H7 (cell line): ENCODE measurements at places on chromosomes 2 and 18.

GRCh38 chr18:24118750-24119577, 19.9 kb upstream of the CABYR start:
- DNase-seq: peak; percentile 53

GRCh38 chr18:75125382-75126331, 83.3 kb downstream of the PTGR3 start:
- DNase-seq: peak; percentile 74

DNA sequence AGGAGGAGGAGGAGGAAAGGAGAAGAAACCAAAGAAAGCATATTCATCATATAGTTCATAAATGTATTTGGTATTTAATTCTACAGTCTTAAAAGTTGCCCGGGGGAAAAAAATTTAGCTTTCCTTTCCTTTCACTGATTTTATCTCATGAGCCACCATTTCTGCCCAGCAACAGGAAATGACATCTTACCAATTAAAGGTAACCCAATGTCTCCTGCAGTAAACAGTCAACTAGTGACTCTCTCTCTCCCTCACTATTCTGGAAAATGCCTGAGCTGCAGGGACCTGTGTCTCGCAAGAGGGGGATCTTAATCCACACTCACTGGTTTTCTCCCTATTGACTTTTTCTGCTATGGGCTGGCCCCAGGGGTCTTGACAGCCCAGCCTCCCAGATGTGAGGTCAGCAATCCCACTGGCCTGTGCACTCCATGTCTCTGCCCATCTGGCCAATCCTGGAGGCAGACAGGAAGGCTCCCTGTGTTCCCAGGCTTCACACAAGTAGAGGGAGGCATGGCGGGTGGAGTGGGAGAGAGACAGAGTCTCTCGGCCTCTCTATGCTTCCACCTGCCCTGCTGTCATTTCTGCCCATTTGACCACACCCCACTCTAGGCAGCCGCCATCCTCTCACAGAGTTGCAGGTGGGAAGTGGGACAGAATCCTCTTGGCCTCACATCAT, 85.4 kb upstream of the CABLES1 start:
- DNase-seq: no peak

- no peak for DNase-seq
Measured at GRCh38 chr2:168178520-168179324, 68.7 kb downstream of the STK39 start.

DNA sequence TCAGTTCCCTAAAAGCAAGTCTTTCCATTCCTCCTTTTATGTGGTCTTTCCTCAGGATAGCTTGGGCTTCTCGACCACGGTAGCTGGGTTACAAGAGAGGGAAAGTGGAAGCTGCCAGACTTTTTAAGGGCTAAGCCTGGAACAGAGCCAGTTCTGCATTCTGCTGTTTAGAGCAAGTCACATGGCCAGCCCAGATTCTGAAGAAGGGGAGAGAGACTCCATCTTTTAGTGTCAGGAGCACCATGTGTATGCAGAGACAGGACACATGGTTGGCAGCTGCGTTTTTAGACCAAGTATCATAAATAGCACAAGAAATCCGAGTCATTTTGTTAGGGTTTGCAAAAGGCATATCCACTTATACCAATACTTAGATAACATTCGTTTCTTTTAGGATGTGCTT, 4.7 kb downstream of the HMSD start:
- no peak for DNase-seq

DNA sequence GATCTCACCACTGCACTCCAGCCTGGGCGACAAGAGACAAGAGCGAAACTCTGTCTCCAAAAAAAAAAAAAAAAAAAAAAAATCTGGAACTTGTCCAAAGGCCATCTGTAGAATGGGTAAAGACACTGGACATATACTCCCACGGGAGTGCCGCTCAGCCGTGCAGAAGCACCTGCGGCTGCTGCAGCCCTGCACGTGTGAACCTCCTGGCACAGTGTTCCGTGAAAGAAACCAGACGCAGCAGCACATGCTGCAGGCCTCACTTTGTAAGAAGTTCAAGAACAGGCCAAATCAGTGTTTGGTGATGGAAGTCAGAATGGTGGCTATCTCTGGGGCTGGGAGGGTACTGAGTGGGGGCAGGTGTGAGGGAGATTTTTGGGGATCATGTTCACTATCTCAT, 6.5 kb downstream of the CHRND start:
- DNase-seq: no peak

GRCh38 chr2:95385570-95385984, 16.9 kb upstream of the FAHD2A start:
- peak; percentile 41 for DNase-seq

GRCh38 chr2:8189316-8189715, 492.5 kb upstream of the ID2 start:
- DNase-seq: no peak

- DNase-seq: no peak
Measured at GRCh38 chr18:23857756-23858155, 156.8 kb upstream of the TTC39C start.

- DNase-seq: no peak
Measured at GRCh38 chr2:234107861-234108260, 57.4 kb downstream of the SPP2 start.

GRCh38 chr2:81266106-81266505, 961.6 kb upstream of the LRRTM1 start:
- peak; percentile 0 for DNase-seq

DNA sequence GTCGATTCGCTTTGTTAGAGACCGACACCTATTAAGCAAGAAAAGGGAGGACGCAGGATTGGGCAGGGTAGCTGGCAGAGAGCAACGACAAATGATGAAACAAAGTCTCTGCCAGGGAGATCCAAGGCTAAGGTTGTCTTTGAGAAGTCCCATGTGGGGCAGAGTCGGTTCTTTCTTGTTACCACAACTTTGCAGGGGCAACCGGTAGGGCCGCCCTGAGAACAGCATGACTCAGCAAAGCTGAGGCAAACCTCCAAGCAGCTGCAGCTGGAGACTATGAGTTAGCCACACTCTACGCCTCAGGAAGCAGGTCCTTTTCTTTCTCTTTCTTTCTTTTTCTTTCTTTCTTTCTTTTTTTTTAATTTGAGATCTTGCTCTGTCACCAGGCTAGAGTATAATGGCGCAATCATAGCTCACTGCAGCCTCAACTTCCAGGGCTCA, 452.3 kb upstream of the ID2 start:
- DNase-seq: no peak

DNA sequence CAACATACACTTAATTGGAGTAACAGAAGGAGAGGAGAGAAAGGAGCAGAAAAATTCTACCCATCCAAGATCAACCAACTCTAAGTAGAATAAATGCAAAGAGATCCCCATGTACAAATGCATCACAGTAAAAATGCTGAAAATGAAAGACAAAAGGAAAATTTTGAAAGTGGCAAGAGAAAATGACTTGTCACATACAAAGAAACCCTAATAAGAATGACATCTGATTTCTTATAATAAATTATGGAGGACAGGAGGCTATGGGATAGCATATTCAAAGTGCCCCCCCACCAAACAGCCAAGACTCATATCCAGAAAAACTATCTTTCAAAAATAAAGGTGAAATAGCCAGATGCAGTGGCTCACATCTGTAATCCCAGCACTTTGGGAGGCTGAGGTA, 22.2 kb upstream of the INPP4A start:
- no peak for DNase-seq

GRCh38 chr18:46574000-46574742, 82.8 kb downstream of the LOXHD1 start:
- no peak for DNase-seq

- no peak for DNase-seq
Measured at GRCh38 chr2:168480356-168480755, 24.3 kb downstream of the CERS6 start.

- DNase-seq: peak; percentile 71
Measured at GRCh38 chr2:113080134-113080533, 12.4 kb downstream of the IL1F10 start.

GRCh38 chr18:48657447-48658120, 118.8 kb downstream of the CTIF start:
- DNase-seq: no peak

GRCh38 chr2:146661473-146662096, 1183.2 kb upstream of the ACVR2A start:
- DNase-seq: peak; percentile 1
